ENCODE measurements at places on chromosomes 2 and 18.

DNA sequence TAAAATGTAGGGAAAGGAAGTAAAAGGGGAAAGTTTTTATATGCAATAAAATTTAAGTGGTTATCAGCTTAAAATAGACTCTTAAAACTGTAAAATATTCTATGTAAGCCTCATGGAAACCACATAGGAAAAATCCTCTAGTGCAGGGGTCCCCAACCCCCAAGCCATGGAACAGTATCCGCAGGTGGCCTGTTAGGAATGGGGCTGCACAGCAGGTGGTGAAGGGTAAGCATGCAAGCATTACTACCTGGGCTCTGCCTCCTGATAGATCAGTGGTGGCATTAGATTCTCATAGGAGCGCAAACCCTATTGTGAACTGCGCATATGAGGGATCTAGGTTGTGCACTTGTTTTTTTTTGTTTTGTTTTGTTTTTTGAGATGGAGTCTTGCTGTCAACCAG lies 1409.3 kb upstream of the CDH2 start:
- no peak for DNase-seq

- no peak for DNase-seq
These were observed 458.7 kb downstream of the LPIN1 start for GRCh38 chr2:12205086-12205485.

DNA sequence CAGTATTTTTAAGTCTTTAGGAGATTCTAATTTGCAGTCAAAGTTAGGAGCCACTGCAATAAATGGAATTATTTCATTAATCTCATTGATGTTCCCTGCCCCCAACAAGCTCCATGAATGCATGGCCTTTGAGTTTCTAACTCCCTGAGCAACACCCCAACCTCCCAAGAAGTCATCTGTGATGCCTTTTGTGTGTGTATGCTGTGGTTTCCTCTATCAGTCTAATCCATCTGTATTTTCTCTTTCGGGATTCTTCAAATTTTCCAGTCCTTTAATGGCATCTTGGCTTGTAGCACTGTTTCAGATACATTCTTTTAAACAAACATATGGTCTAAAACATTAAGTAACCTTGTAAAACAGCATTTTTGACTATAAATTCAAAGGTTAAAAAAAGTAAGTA lies 16.8 kb downstream of the SERPINB10 start:
- no peak for DNase-seq

- DNase-seq, result no peak
These were observed 191.4 kb downstream of the PDE11A start for GRCh38 chr2:177881008-177881747.

All from stimulated activated CD4-positive, alpha-beta T cell treated with anti-CD3 and anti-CD28 coated beads, Interleukin-1b, Interleukin-23, amount 100 ng/mL, for 24 hours (primary cell).